ENCODE measurements at places on chromosomes 12 and 14.
A peak's percentile ranks its signal among the peaks of the same experiment; 100 is the strongest.

DNA sequence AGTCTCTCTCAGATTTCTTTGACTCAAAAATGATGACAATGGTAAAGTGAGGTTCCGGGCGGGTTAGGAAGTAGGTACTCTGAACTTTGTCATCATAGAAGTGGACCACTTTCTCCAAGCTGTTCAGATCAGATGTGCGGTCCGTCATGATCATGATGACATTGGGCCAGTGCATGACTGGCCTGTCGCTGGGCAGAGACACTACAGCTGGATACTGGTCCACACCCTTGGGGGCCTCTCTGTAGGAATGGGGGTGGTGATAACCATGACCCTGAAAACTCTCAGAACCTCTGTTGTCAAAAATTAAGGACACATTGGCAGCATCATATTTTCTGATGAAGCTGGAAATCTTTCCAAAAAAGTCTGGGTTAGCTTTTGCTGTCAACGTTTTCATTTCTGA is 28.2 kb downstream of the KICS2 start:
- DNase-seq = no peak

GRCh38 chr12:19351346-19351745 is 87.9 kb upstream of the AEBP2 start:
- no peak for DNase-seq

DNA sequence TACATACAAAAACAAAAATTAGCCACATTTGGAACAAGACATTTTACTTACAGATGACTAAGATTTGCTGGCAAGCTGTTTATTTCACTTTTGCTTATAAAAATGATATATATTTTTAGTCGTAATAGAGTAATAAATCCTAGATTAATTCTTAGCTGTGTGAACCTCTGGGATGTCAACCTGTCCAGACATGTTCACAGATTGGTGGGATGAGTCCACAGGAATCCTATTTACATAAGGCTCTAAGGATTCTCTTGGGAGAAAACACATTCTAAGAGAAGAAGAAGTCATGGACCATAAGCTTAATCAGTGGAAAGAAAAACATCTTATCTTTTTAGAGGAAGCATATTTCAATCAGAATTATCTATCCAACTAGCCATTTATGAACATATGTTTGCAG is 797.4 kb downstream of the C12orf50 start:
- DNase-seq = no peak

DNA sequence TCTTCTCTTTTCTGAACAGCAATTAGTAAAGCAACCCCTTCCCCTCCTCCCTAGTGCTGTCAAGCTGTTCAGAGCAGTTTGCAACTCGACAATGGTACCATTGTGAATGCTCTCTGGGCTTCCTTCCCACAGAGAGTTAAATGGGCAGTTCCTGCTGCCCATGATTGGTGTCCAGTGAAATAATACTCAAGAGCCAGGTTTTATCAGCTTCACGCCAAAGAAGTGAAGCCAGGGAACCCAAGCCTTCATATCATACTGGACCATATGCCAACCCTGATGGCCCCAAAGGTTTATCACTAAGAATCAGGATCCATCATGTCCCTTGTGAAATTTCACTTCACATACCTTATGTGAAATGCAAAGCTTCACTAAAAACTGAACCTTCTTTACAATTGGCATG is 24.7 kb downstream of the INSM2 start:
- no peak for DNase-seq

DNA sequence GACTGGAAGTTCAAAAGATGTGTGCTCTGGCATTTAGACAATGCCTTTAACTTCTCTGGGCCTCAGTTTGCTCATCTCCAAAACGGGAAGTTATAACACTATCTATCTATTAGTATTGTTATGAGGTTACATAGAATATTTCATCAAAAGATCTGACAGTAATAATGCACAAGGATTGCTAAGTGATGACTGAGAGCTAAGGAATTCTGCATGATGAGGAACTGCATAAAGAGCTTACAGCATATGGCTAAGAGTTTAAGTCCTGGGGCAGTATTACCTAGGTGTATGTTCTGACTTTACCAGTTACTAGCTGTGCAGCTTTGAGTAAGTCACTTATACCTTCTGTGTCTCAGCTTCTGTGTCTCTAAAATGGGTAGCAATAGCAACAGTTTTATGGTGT is 160.1 kb upstream of the TMPO start:
- peak; percentile 8 for DNase-seq

DNA sequence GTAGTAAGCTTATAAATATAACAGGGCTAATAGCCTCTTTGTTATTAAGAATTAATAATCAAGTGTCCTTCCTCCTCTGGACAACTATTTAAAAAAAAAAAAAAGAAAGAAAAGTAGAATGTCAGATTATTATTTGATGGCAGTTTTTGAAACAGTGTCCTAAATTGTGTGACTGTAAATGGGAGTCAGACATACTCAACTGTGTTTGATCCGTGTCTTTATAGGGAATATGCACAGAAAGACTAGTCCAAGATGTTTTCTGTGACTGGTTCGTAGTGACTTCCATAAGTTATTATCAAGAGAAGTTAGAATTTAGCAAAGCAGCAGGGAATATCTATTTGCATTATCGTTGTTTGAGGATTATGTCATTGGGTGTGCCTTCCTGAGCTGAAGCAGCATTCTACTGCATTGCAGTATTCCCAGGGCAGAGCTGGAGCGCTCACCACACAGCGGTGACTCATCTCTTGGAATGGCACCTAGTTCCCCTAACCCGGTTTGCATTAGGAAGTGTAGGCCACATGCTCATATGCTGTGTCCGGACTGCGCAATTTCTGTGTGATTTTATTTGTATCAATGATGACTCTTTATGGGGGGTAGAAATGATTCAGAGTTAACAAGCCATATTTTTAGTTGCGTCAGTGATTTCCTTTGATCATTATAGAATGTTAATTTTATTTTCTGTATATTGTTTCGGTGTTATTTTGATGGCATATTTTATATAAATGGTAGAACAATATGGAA is 7.9 kb downstream of the DYNC1H1 start:
- DNase-seq = peak; percentile 100

DNA sequence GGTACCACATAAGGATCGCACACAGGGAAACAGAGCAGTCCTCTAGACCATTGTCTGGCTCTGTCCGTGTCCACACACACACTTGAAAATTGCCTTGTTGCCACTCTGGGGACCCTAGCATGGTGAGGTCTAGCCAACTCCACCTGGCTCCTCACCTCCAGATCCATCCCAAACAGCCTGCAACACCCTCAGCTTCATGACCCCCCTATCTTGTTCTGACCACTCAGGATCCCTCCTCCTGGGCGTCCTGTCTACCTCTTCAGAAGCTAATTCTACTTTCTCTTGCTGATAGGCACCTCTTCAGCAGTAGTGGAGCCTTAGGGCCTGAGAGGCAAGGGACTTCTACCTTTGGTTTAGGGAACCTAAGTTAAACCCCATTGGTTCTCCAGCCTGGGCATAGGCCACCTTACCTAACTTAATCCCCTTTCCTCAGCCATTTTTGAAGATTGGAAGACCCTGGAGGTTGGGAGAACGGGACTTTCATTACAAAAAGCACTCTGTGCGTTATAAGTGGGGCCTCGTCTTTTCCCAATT is 697 bp upstream of the HOXC5 start:
- DNase-seq = no peak

DNA sequence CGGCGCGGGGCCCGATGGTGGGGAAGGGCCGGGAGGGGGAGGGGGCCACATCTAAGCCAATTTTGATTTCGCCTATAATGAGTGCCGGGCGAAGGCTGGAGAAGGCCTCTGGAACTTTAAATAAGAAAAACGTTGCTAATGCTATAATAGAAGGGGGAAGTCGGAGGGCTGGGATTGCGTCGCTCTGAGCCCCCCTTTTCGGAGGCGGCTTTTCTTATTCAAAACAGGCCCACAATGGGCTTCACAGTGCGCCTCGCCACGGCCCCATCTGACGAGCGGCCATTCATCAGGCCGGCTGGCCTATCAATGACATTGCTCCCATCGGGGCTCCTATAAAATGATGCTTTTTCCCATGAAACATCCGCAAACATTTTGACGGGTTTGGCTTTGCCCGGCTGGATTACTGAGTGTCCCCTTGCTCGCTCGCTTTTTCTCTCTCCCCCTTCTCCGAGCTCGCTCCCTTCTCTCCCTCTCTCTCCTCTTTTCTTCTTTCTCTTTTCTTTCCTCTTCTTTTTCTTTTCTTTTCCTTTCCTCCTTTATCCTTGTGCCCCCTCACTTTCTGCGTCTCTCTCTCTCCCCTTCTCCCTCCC is at the start of gene RFX4:
TSS of gene RFX4 (plus strand) at position 364 of the 590 bp plus-strand sequence. CDS start 317 bp downstream, outside the sequence.
- DNase-seq = no peak

DNA sequence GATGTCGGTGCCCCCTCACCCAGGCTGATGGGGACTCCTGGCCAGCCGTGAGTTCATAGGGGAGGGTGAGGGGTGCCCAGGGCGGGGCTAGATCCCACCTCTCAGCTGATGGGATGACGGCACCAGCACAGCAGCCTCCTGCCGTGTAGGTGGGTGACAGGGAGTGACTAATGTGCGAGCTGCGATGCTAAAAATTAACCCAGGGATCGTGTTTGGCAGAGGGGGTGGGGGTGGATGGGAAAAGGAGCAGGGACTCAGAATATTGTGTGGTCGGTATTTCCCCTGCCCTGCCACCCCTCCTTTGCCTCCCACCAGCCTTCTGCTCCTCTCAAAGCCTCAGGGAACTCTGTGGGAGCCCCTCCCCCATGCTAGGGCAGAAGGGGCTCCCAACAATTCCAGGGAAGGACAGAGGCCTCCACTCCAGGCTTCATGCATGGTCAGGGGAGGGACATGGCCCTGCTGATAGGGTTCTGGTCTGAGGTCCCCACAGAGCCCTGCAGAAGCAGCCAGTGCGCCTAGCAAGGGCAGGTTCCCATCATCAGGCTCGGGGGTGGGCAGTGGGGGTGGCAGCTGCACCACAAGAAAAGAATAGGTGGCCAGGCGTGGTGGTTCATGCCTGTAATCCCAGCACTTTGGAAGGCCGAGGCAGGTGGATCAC is 12.5 kb downstream of the TAMALIN start:
- no peak for DNase-seq

DNA sequence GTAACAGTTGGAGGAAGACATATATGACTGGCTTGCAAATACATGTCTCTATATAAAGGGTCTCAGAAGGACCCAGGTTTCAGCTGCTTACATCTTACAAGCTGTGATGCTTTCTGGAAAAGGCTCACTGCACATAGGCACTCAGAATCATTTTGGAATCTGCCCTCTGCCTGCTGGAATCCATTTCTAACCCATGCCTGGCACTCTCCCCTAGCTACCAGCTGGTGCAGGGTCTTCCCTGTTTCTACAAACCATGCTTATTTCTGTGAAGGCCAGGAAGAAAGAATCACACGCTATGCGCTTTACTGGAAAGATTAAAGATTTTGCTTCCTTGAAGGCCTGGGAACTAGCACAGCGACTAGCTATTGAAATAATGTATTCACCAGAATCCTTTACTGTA is 151.3 kb downstream of the DICER1 start:
- DNase-seq = no peak

GRCh38 chr12:132432721-132433577 is 57.0 kb upstream of the FBRSL1 start:
- peak; percentile 53 for DNase-seq

DNA sequence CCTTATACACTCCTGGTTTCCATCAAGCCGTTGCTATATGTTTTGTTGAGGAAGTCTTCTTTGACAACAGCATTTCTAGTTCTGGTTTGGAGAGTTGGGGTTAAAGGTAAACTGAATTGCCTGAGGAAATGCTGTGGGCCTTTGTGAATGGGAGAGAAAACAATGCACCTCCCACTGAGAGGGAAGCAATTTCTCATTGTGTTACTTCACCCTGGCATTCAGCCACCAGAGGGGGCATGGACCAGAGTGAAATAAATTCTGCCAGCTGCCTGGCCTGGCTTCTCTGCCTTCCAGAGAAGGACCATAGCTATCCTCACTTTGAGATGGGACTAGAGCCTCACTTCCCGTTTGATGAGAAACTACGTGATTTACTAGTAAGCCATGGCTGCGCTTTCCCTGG is 475.3 kb downstream of the EGLN3 start:
- DNase-seq = peak; percentile 24

- DNase-seq = peak; percentile 44
These were observed 52.0 kb upstream of the KCNA1 start for GRCh38 chr12:4857472-4858291.
